ENCODE measurements at places on chromosomes 2 and 18.

- no peak for DNase-seq
Observed at GRCh38 chr2:223978451-223978850, 21.2 kb downstream of the MRPL44 start.

- DNase-seq, result no peak
Observed at GRCh38 chr2:217636991-217637561, 365.7 kb downstream of the TNS1 start.

- DNase-seq, result peak; percentile 40
Observed at GRCh38 chr2:44290261-44290660, 15.0 kb downstream of the SLC3A1 start.

DNA sequence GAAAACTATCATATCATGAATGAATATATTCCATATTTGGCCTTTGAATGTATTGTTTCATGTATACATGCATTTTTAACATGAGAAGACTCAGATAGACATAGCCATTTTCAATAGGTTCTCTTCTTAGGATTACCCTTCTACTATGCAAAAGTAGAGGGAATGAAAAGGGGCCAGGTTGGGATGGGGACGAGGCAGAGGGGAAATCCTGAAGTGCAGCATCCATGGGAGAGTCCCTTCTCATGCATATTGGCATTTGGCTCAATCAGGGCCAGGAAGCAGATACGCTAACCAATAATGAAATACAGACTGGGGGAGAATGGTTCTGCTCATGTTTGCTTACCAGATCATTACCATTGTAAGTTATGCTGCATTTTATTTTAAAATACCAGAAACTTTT is 475.8 kb downstream of the STK39 start:
- no peak for DNase-seq

- no peak for DNase-seq
Observed at GRCh38 chr2:27915191-27915590, 24.7 kb downstream of the BABAM2 start.

- DNase-seq, result peak; percentile 67
Observed at GRCh38 chr2:201182650-201183364, at the start of gene CASP10. CASP10 (plus strand) TSS chr2:201183141; CDS start chr2:201185778, 2,637 bp downstream.

GRCh38 chr2:216107760-216108159 is 1.4 kb upstream of the XRCC5 start:
- no peak for DNase-seq

DNA sequence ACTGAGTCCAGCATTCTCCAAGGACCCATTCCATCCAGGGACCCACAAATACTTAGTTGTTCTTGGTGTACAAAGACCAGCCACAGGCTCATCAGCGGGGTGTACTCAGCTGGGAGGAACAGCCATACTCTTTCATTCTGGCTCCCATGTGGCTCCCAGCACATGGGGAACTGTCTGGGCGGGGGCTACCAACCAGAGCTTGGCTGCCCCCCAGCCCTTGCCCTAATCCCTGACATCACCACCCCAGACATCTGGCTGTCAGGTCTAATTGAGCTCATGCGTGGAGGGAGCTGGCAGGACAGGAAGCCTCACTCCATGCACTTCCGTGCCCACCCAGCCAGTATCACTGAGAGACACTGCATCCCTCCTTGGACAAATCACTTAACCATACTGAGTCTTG is 283.6 kb downstream of the DYSF start:
- no peak for DNase-seq

GRCh38 chr2:60334610-60335009 is 218.8 kb downstream of the BCL11A start:
- DNase-seq, result no peak

GRCh38 chr18:75170022-75170789 is 38.7 kb downstream of the PTGR3 start:
- DNase-seq, result no peak

- peak; percentile 26 for DNase-seq
Observed at GRCh38 chr2:17388798-17389197, 129.4 kb downstream of the RAD51AP2 start.

GRCh38 chr2:217165547-217165946 is 305.7 kb upstream of the TNP1 start:
- no peak for DNase-seq

DNA sequence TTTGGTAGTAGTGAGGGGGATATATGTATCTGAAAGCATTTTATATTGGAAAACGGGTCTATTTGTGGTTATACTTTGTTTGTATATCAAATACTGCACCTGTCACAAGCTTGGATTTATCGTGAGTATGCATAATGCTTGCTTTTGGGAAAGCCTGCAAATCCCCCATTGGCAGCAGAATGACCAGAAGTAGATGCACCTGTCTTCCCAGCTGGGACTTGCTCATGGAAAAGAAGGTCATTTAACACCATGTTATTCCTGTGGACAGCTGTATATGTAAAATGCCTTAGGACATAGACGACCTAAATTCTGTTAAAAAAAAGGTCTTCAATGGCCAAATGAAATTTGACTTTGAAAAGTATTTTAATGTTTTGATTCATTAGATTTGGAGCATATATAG is 599.4 kb downstream of the XIRP2 start:
- DNase-seq, result no peak

- no peak for DNase-seq
Observed at GRCh38 chr2:183474912-183475695, 350.9 kb downstream of the NUP35 start.

DNA sequence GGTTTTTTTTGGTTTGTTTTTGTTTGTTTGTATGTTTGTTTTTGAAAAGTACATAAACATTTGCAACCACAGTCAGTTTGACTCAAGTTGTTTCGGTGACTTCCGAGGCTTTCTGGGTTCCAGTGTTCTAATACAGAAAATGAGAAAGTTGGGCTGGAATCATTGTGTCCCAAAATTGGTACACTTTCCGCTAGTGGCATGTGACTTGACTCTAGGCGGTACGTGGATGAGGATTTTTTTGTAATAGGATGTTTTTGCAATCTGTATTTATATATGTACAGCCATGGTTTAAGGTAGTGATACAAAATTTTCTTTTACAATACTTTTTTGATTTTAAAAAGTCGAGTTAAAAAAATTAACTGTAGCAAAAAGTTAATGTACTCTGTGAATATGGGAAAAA is 1.7 kb downstream of the MFF start:
- DNase-seq, result no peak

- peak; percentile 72 for DNase-seq
Observed at GRCh38 chr2:202140522-202141252, 67.6 kb downstream of the KIAA2012 start.

DNA sequence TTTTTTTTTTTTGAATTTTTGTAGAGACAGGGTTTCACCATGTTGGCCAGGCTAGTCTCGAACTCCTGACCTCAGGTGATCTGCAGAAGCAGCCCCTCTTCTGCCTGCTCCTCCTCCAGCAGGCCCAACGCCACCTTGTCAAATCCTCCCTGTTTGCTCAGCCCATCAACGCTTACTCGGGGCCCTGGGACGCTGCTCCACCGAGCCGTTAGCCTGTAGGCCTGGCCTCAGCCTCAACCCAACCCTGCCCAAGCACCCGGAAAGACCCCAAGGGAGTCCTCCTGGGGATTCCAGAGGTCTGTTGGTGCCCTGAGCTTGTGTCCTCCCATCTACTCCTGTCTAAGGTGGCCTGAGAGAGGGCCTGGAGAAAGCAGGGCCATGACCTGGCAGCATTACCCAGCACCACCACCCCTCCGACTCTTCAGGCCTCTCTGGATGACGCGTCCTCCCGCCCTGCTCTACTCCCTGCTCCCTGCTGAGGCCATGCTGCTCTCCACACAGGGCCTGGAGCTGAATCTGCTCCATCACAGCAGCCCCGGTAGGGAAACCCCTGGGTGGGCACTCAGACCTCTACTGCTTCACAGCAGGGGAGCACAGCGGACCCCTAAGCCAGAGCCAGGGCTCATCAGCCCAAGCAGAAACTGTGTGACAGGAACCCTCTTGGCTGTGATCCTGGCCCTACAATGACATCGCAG is 3.2 kb downstream of the STK25 start:
- DNase-seq, result no peak

DNA sequence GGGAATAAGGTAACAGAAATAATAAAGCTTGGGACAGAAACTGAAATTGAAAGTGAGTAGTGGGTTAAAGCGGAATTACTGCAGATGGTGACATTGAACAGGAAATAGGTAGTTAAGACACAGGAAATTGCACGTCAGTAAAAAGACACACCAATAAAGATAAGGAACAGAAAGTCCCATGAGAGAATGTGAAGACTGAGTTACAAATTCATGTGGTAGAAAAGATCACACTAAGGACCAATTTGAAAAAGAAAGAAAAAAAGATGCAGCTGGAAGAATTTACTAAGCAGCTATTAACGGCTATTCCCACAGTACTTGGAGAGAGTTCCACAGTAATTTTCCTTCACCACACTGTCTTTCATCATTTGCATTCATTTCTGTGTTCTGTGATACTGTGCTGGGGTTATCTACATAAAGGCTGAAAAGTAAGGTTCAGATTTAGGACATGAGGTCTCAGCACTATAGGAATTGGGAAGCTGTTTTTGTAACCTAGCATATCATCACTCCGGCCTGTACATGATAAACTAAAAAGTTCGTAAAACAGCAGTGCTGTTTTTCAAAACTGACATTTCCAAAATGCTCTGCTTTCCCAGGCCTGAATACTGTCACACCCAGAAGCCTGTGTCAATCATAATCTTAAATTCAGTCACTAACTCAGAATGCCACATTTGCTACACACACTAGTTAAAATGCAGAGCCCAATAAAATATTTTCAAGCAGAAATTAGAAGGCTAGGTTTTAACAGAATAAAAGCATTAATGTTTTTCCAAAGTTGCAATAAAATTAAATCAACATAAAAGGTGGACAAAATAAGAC is 42.9 kb downstream of the SRBD1 start:
- no peak for DNase-seq

GRCh38 chr2:218263817-218264641 is 3.2 kb downstream of the GPBAR1 start:
- DNase-seq, result no peak

GRCh38 chr18:49966090-49966489 is 152.8 kb upstream of the ACAA2 start:
- no peak for DNase-seq

- no peak for DNase-seq
Observed at GRCh38 chr2:4588606-4589005, 885.2 kb downstream of the DCDC2C start.

DNA sequence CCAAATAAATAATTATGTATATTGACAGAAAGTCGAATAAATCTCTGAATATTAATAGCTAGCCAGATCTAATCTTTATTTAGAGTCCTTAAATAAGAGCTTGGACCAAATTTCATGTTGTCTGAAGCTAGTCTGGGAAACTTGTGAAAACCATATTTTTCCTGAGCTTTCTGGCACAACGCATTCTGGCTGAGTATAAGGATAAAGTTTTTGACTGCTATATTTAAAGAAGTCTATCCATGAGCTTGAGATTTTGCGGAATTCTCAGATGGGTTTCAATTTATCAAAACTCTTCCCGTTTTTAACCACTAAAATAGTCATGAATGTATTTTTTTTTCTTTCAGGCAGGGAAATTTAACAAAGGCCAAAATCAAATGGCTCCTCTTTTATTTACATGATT is 23.8 kb downstream of the FAP start:
- DNase-seq, result no peak

DNA sequence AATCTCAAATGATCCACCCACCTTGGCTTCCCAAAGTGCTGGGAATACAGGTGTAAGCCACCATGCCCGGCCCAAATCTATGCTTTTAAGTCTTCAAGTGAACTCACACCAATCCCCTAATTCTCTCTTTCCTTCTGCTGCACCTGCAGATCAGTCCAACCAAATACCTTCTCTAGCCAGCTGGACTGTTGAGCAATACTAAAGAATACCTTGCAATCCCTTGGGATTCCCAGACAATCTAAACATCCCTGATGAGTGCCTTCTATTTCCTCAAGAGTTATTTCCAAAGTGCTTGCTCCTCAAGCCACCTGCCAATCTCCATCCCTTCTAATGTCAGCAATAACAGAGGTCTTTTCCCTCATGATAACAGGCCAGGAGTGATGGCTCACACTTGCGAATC is 48.6 kb downstream of the SF3B1 start:
- DNase-seq, result no peak

DNA sequence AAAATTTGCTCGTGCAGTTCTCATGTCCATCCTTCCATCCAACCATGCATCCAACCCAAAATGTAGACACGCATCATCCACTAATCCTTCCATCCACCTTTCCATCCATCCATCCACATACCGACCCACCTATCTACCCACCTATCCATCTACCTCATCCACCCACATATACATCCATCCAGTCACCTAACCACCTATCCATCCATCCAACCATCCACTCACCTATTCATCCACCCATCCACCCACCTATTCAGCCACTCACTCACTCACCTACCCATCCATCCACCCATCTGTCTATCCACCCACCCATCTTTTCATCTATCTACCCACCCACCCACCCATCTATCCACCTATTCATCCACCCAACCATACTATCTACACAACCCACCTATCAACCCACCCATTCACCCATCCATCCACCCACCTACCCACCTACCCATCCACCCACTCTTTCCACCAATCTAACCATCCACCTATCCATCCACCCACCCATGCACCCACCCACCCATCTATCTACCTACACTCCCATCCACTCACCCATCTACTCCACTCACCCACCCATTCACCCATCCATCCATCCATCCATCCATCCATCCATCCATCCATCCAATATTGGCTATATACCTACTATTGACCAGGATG is 94.3 kb downstream of the VAPA start:
- no peak for DNase-seq

GRCh38 chr18:34084635-34085034 is 140.1 kb downstream of the NOL4 start:
- no peak for DNase-seq

DNA sequence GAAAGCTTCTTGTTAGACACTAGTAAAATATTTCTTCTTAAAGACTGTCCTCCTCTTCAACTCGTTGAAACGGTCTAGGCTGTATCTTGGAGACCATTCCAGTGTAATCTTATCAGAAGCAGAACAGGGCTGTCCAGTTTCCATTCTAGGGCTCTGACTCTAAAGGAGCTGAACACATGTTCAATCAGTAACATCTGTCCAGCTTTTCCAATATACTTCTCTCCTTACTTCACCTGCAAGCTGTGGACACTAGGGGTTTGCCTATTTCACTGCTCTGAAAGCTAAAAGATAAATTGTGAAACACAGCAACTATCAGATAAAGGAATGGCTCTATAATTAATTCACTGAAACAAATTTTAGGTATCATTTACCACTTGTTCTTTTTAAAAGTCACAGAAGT is 73.8 kb downstream of the ZNF385B start:
- no peak for DNase-seq

- no peak for DNase-seq
Observed at GRCh38 chr2:139684286-139684860, 904.2 kb upstream of the NXPH2 start.

DNA sequence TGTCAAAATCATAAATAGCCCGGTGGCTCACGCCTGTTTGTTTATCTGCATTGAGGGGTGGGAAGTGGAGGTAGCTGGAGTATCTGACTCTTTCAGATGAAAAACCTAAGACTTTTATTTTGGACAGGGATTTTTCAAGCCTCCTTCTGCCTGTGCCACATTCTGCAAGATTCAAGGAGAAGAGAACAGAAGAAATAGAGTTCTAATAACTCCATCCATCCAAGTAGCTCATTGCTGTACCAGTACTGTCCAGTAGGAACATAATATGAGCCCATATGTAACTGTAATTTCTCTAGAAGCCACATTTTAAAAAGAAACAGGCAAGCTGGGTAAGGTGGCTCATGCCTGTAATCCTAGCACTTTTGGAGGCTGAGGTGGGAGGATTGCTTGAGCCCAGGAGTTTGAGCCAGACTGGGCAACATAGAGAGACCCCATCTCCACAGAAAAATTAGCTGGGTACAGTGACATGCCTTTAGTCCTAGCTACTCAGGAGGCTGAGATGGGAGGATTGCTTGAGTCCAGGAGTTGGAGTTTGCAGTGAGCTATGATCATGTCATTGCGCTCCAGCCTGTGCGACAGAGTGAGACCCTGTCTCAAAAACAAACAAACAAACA is 35.4 kb upstream of the NT5DC4 start:
- DNase-seq, result no peak

All from GM03348 (cell line).